ENCODE measurements at places on chromosomes 2 and 18.

- no peak for DNase-seq
Measured at GRCh38 chr18:76993573-76993972, 139.0 kb downstream of the MBP start.

- DNase-seq: no peak
Measured at GRCh38 chr2:234375176-234375880, 121.6 kb downstream of the ARL4C start.

GRCh38 chr2:158498749-158499136, 42.0 kb downstream of the PKP4 start:
- DNase-seq: no peak

DNA sequence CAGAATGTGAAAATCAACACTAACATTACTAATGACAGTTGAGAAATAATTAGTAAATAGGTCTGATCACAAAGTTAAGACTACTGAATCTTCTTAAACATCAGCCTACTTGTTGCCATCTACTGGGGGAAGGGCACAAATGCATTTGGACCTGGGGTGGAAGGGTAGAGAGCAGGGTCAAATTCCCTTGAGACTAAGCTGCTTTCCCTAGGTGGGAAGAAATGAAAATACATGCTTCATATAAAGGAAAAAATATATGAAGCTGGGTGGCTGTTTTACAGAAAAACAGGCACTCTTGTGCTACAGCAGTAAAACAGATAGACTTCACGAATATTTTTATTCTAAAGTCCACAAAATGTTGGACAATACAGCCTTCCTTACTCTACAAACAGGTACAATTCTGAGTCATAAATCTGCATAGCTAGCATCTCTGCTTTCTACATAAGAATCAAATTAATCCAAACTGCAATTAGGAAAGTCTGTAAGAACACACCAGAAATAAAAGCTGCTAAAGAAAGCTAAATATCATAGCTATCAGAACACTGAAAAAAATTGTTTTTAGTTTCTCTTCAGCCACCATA, 10.9 kb downstream of the TRIP12 start:
- DNase-seq: no peak

- DNase-seq: no peak
Measured at GRCh38 chr2:231353469-231353868, 42.0 kb upstream of the B3GNT7 start.

- no peak for DNase-seq
Measured at GRCh38 chr18:67265464-67266245, 250.9 kb downstream of the DSEL start.

DNA sequence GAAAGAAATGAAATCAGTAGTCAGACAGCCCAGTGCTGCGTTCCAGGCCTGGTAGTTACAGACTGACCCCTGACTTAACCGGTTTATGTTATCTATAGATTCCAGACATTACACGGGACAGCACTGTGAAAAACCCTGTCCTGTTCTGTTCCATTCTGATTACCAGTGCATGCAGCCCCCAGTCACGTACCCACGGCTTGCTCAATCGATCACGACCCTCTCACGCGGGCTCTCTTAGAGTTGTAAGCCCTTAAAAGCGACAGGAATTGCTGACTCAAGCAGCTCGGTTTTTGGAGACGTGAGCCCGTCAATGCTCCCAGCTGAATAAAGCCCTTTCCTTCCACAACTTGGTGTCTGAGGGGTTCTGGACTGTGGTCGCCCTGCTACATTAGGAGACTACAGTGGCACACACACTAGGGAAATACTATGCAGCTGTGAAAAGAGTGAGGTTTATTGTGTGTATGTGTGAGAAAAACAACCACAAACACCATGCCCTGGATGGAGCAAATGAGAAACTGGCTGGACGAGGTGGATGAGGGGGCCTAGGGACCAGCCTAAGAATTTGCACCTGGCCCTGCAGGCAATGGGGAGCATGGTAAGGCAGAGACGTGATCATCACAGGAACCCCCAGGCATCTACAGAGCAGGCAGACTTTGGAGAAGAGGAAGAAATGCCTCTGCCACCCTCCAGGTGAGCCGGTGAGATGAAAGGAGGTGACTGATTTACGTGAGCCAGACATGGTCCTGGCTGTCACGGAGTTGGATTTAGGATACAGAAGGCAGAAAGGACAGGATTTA, 49.1 kb upstream of the SEMA4C start:
- DNase-seq: no peak

DNA sequence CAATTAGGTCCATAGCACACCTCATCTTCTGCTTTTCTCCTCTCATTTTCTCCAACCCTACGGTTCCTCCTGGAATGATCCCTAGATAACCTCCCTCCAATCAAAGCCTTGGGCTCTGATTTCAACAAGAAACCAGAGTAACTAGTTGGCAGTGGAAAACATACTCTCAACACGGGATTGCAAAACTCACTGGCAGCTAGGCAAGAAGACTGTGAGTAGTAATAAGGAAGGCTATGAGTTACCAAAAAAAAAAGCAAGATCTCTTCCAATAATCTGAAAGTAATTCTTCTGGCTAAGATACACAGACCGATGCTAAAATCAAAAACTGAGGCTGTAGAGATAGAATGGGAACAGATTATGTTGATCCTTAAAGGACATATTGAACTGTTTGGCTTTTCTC, 28.4 kb upstream of the CCDC102B start:
- DNase-seq: no peak

DNA sequence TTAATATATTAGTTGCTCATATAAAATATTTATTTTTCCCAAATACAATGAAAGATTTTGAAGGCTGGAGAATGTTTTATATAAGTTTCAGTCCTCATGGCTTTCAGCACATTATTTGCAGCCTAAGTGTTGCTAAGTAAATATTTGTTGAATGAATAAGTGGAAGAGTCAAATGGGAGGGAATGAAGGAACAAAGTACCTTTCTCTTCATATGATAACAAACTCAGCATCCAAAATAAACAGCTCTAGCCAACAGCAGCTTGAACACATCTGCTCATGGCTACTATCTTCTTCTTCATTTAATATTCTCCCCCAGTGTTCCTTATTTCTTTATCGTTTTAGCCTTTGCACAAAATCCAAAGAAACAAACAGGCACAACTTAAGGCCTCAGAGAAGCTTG, 385.2 kb upstream of the PIK3C3 start:
- DNase-seq: no peak

GRCh38 chr18:4093676-4094075, 361.4 kb downstream of the DLGAP1 start:
- DNase-seq: no peak

- no peak for DNase-seq
Measured at GRCh38 chr18:62769216-62769615, 53.9 kb downstream of the PHLPP1 start.

- DNase-seq: no peak
Measured at GRCh38 chr18:22052405-22053105, 116.8 kb upstream of the GATA6 start.

DNA sequence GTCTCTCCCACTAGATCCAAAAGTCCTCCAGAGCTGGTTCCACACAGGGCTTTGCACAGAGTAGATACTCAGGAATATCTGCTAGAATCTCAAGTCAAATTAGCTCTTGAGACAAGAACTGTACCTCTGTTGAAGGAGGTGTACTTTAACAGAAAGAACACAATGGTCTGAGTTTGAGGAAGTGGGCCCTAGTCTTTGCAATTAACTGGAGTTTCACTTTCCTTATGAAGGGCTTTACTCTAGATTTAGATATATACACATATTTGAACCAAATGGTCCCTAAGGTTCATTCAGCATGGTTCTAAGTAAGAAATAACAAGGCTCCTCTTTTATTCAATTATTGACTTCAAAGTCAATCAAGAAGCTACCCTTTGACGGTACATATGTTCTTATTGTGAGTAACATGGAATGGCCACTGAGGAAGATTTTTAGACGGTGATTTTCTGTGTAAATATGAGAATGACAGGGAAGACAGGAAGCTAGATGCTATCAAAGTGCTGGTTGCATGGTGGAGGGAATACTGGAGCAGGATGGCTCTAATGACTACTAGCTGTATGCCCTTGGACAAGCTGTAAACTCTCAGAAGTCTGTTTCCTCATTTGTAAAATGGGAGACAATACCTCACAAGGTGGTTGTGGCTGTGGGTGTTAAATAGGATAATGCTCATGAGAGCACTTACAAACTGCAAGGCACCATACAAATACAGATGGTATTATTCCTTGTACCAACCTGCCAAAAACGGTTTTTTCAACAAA, 73.5 kb upstream of the SERTAD2 start:
- DNase-seq: no peak

DNA sequence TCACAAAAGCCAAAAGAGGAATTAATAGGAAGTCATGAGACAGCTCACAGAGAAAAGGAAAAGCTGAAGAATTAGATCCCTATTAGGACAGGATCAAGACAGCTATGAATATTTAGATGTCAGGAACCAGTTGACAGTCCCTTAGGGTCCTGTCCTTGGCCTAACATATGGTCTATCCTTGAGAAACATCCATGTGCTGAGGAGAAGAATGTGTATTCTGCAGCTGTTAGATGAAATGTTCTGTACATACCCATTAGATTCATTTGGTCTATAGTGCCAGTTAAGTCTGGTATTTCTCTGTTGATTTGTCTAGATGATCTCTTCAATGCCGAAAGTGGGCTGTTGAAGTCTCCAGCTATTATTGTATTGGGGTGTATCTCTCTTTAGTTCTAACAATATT, 37.6 kb upstream of the SLC40A1 start:
- DNase-seq: no peak

GRCh38 chr2:20675701-20676352, 8.9 kb downstream of the GDF7 start:
- DNase-seq: no peak

DNA sequence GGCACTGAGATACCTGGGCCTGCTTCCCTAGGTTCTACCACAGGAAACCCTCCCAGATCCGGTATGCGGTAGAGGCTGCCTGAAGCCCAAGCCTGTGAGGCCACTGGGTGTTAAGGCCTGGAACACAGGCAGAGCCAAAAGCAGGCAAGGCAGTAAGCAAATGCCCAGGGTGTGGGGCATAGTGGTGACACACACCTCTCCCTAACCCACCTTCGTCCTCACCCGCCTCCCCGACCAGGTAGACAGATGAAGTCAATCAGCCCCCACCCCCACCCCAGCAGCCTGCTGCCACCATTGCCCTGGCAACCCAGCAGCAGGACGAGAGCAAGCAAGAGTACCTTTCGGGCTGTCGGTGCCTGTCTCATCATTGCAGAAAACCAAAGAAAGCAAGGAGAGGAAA, 6.1 kb downstream of the DCTN1 start:
- DNase-seq: no peak

GRCh38 chr18:24342347-24342746, 55.3 kb downstream of the OSBPL1A start:
- no peak for DNase-seq

GRCh38 chr2:100283724-100284501, 38.4 kb downstream of the LONRF2 start:
- no peak for DNase-seq

- no peak for DNase-seq
Measured at GRCh38 chr2:239826786-239827522, 198.2 kb downstream of the NDUFA10 start.

DNA sequence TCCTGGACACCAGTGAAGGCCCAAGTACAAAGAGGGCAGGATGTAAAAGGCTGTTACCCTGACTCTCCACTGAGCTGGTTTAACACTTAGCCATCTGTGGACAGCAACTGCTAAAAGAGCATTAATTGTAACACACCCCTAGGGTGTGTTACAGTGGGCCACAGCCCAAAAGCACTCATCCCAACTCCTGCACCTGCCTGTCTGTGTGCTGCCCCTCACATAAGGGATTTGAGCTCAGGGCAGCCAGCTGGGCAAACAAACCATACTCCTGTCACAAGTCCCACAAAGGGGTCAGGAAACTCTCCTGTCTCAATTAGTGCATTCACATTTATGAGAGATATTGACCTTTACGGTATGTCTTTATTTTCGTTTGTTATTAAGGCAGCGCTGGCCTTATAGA, 833.1 kb upstream of the NXPH2 start:
- no peak for DNase-seq

DNA sequence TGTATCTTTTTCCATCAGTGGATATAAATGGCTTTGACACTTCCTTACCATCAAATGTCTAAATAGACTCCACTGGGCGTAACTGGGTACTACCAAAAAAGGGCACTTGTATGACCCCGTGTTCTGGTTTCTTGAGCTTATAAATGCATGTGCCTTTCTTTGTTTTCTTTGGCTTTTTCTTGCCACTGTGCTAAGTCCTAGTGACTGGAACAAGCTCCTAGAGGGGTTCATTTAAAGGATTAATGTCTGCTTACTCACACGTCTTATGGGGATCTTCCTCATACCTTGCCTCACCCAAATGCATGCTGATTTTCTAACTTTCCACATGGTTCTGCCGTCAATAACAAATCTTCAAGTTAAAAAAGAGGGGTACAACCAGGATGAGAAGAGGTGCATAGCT, 19.8 kb upstream of the ZNF532 start:
- DNase-seq: no peak

GRCh38 chr18:55510809-55511208, 77.2 kb downstream of the TCF4 start:
- DNase-seq: no peak

DNA sequence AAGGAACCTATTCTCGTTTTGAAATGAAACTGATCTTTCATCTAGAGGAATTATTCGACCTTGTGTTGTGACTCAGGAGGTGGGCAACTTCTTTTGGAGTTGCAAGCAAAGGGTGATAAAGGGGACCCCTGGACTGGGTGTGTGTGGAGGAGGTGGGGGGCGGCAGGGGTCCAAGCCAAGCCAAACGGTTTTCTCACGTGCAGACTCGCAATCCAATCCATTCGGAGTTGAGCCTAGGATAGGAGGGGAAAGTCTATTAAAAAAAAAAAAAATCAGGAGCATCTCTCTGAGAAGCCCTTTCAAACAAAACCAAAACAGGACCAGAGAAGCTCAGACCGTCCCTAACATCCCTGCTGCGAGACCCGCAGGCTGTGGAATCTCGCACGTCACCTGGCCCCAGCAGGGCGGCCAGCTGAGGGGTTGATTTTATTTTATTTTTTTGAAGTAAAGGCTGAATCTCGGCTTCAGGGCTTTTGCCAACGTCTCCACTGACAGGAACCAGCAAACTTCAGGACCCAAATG, 3.7 kb upstream of the ZEB2 start:
- DNase-seq: no peak

- no peak for DNase-seq
Measured at GRCh38 chr2:193446967-193447366, 1252.2 kb upstream of the TMEFF2 start.

DNA sequence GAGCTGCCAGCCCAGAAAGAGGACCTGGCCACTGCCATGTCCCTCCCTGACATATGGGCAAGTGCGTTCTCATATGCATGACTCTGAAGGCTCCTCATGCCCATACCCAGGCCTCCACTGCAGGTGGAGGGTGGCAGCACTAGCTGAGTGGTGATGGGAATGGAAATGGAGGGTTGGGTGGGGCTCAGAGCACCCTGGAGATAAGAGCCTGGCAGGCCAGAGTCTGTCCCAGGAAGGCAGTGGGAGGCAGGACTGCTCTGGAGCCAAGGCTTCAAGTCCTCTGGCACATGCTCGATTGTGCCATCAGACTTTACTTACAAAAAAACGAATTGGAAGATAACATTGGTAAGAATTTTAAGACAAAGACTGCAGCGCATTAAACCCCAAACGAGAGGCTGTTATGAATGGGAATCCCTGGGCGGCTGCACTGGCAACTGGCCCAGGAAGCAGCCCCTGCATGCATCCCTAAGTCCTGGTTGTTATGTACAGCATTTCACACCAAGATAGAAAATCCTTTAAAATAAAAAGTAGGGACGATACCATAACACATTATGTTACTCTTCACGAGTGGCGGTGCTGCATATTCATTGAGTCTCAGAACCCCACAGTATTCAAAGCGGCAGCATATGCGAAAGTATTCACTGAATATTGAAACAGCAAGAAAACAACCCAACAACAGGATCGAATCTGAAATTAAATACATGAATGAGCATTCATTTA, 81.7 kb upstream of the FAM98A start:
- no peak for DNase-seq

- DNase-seq: no peak
Measured at GRCh38 chr2:71006323-71006722, 11.7 kb upstream of the TEX261 start.
